ENCODE measurements at places on chromosomes 16 and 17.

GRCh38 chr17:8572764-8573163, 57.8 kb downstream of the MYH10 start:
- no peak for DNase-seq

- DNase-seq = no peak
Measured at GRCh38 chr17:64315032-64315490, 52.0 kb upstream of the TEX2 start.

GRCh38 chr17:5373112-5373511, 46.4 kb downstream of the NUP88 start:
- no peak for DNase-seq

DNA sequence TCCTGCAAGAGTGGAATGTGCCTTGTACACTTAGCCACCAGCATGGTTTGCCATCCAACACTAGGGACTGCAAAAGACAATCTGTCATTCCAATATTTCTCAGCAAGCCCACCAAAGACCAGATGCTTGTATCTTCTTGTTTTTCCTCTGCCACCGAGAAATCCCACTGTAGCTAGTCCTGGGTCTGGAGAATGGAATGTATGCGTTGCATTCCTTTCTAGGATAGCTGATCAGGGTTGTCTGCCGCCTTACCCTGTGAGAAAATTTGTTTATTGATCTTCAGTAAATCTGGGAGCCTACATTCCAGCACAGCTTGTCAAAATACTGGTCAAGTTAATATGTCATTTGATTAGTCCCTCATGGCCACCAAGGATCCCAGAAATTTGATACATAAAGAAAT, 28.1 kb upstream of the ADAMTS18 start:
- no peak for DNase-seq

DNA sequence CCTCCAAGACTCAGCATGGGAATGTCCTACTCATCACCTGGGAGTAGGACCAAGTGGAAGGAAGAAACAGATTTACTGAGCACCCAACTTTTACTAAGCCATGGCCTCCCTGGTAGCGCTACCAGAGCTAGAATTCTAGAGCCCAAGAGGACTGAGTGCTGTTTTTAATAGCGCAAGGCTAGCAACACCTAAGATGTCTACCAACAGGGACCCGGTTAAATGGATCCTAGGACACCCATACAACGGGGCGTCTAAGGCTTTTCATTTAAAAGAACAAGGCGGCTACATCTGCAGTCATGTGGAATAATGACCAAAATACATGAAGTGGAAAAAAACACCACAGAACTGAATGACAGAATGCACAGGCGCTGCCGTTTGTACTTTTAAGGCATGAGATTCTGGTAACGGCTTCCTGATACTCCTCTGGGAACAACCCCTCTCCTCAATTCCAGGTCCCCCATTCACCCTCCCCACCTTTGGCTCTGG, 5.1 kb downstream of the GGA2 start:
- no peak for DNase-seq

DNA sequence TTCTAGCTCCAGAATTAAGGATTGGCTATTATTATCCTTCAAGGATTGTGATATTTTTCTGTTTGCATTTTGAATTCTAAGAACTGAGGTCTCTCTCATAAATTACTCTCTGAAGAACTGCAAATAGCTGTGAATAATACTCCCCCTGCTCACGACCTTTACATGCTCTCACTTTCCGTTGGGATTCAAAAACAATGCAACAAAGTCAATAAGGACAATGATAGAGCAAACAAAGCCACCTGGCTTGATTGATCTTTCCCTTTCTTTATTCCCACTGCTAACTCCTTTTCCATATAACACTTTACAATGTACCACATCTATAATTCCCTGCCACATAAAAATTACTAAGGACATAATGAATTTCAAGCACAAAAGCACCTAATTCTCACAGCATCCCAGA, 523.0 kb upstream of the CA10 start:
- DNase-seq = no peak

GRCh38 chr16:8377864-8378263, 212.4 kb downstream of the TMEM114 start:
- DNase-seq = no peak

DNA sequence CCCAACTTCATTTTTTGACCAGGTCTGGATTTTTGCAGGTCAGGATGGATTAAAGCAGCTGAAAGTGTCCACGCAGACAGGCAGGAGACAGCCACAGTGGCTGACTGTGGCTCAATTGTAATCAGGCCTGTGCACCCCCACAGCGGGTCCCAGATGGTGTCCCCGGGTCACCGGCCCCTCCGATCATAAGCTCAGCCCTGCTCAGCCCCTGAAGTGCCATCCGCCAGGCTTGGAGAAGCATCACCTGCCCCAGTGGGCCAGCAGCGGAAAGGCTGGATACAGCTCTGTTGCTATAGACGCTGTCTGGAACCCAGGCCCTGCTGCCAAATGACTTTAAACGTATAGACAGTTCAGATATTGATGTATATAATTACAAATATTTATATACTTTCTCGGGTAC, 60.6 kb downstream of the RPH3AL start:
- DNase-seq = no peak

GRCh38 chr17:64177311-64178010, 47.5 kb upstream of the ERN1 start:
- no peak for DNase-seq

- no peak for DNase-seq
Measured at GRCh38 chr16:57303910-57304168, 19.4 kb upstream of the PLLP start.

DNA sequence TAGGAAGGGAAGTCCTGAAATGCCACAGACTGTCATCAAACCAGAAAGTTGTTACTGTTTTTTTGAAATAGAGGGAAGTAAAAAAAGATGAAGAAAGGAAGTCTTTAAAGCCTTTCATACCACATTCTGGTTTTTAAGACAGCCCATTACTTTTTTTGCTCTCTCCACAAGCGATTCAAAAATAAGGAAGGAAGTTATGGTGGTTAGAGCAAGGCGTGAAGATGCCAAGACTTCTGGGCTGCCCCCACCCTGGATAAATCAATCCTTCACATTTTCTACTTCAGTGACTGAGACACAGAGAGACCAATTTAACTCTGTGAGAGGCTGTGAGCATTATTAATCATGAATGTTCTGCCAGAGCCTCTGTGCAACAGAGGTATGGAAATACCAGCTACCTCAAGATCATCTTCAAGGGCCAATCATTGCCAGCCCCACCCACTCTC, 82.3 kb upstream of the BCAR1 start:
- no peak for DNase-seq

DNA sequence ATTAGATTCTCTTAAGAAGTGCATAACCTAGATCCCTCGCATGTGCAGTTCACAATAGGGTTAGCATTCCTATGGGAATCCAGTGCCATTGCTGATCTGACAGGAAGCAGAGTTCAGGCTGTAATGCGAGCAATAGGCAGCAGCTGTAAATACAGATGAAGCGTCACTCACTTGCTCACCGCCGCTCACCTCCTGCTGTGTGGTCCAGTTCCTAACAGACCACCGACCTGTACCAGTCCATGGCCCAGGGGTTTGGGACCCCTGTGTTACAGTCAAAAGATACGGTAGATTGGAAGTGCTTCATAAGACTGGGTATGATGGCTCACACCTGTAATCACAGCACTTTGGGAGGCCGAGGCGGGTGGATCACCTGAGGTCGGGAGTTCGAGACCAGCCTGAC, 2.8 kb downstream of the STAT5A start:
- DNase-seq = no peak

GRCh38 chr16:854808-855410, 54.4 kb upstream of the GNG13 start:
- no peak for DNase-seq

GRCh38 chr17:46115699-46116098, 77.5 kb downstream of the KANSL1 start:
- DNase-seq = no peak

DNA sequence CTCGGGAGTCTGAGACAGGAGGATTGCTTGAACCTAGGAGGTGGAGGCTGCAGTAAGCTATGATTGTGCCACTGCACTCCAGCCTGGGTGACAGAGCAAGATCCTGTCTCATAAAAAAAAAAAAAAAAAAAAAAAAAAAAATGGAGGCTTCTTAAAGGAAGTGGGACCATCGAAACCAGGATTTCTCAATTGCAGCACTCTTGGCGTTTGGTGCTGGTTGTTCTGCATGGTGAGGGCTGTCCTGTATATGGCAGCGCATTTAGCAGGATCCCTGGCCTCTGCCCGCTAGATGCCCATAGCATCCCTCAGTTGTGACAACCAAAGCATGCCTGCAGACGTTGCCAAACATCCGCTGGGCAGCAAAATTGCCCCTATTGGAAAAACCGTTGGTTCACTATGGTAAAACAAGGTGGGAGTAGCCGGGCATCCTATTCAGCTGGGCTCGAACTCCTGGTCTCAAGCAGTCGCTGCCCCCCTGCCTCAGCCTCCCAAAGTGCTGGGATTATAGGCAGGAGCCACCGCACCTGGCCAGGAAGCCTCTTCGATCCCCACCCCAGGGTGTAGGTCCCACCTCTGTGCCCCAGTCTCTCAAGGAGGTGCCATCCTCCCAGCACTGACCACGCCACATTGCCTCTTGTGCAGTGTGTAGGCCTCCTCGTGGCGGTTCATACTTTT, 6.5 kb upstream of the NPIPB7 start:
- no peak for DNase-seq

DNA sequence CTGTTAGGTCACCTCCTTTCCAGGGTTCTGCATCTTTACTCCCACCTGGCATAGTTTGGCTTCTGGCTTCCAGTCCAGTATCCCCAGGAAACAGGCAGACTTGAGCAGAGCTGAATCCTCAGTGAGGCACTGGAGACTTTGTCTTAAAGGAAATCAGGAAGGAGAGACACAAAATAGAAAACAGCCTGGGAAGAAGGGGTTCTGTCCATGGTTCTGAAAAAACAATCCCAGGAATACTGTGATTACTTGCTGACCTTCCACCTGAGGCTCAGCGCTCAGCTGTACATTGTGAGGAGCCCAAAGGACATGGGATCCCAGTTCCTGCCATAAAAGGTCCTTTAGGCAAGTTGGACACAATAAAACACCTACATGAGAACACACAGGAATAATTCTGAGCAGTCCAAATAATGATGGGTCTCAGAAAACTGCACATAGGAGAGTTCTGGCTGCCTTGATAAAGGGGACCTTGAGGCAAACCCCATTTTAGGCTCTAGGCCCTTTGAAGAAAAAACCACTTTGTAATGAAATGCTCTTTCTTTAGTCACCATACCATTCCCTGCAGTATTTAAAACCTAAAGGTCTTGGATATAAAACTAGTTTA, 81.4 kb upstream of the CRHR1 start:
- no peak for DNase-seq

- no peak for DNase-seq
Measured at GRCh38 chr16:67386861-67387455, 6.3 kb downstream of the TPPP3 start.

GRCh38 chr17:57397402-57397801, 141.1 kb downstream of the MSI2 start:
- no peak for DNase-seq

DNA sequence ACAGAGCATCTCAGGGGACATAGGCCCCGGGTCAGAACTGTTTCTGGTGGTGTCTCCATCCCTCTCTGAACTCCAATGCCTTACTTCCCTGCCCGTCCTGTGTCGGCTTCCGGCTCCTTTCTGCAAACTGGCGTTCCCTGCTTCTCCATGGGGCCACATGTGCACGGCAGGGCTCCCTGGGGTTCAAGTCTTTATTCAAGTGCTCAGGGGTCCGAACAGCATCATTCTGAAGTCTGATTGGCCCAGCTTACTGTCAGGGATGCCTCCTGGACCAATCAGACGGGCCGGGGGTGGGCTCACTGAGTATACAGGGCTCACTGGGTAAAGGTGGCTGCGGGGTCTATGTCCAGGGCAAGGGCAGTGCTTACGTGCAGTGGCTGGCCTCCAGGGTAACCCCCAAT, 17.1 kb downstream of the C16orf82 start:
- DNase-seq = no peak

DNA sequence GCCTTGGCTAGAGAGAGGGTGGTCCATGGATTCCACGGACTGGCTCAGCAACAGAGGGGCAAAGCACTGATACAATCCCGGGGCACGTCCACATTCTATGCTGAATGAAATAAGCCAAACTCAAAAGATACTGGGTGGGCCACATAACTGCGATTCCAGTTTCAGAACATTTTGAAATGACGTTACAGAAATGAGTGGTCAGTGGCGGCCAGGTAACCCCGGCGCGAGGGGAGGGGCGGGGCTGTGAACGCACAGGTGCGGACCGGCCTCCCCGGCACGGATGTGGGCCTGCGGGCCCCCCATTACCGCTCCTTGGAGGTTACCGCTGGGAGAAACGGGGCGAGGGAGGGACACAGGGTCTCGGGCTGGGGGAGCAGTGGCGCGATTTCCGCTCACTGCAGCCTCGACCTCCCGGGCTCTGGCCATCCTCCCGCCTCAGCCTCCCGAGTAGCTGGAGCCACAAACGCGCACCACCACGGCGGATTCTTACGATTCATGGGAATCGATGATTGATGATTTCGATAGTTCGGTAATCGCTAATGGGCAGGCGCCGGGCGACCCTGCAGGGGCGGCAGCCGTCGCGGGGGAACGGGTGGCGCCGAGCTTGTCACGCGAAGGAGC, 559 bp downstream of the MVD start:
- DNase-seq = peak; percentile 47

- DNase-seq = no peak
Measured at GRCh38 chr16:83517398-83517797, 290.4 kb upstream of the HSBP1 start.

DNA sequence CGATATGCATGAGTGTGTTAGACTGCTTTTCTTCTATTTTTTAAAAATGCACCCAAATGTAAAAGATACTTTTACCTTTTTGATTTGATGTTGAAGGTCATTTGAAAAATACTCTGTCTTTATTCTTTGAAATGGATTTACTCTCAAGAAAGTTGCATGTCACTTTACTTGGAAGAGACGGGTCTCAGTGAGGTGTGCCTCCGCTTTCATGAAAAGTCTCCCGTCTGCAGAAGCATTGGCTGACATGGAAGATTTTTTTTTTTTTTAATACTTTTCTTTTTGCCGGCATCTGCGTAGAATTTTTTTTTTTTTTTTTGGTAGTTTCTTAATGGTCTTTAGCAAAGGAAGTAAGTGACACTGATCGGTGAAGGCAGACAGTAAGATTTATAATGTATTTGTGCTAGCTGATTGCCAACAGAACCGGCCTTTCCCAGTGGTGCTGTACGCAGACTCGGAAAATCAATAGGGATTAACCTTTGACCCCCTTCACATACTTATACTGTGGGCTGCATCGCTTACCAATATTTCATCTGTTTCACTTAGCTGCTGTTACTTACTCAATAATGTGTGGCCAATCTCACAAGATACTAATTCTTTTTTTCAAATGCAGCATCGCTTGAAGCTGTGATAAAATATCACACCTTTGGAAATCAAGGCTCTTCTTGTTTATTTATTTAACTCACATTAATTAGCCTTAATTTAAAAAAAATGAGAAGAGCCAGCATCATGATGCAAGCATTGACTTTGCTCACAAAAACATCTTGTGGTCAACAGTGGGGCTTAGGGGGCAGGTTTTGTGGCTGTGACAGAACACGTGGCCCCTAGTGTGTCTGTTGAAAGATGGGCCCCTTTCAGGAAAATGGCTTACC, 383.9 kb downstream of the WWOX start:
- DNase-seq = no peak

GRCh38 chr16:9607515-9608230, 516.2 kb downstream of the HAPSTR1 start:
- DNase-seq = no peak

- DNase-seq = no peak
Measured at GRCh38 chr16:86928523-86929011, 350.2 kb downstream of the FOXL1 start.

All from activated T-cell treated with anti-CD3 and anti-CD28 coated beads, Interleukin-2, amount 50 U/mL, for 48 hours (primary cell).